ENCODE measurements at places on chromosomes 5 and 9.

DNA sequence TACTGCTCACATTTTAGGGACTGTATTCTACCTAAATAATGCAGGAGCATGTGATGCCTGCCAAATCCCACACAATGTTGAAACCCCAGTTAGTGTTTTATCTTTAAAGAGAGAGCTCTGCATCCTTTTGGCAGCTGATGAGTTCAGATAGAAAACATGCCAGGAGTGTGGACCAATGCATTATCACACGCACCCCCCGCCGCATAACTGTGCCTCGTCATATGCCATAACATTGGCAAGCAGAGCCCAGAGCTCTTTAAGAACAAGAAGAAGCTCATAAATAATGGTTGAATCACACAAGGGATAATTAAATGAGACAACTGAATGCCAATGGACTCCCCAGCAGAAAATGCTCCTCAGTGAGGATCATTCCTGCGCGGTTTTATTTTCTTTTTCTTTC, 52.8 kb upstream of the RORB start:
- DNase-seq, result no peak

DNA sequence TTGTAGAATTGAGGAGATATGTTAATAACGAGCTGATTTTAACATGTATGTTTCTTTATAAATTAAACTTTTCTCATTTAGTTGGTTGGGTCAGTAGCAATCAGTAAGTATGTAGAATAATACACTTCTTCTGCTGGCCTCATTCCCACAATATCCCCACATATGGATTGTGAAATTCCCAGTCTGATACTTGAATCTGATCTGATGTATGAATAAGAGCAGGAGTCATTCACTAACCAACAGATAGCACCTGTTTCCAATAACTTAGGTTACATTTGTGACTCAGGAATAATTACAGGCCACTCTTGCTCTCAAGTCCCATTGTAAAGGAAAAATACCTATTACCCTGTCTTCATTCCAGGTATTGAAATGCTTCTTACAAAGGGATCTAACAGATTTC, 23.9 kb downstream of the SLC36A1 start:
- no peak for DNase-seq

DNA sequence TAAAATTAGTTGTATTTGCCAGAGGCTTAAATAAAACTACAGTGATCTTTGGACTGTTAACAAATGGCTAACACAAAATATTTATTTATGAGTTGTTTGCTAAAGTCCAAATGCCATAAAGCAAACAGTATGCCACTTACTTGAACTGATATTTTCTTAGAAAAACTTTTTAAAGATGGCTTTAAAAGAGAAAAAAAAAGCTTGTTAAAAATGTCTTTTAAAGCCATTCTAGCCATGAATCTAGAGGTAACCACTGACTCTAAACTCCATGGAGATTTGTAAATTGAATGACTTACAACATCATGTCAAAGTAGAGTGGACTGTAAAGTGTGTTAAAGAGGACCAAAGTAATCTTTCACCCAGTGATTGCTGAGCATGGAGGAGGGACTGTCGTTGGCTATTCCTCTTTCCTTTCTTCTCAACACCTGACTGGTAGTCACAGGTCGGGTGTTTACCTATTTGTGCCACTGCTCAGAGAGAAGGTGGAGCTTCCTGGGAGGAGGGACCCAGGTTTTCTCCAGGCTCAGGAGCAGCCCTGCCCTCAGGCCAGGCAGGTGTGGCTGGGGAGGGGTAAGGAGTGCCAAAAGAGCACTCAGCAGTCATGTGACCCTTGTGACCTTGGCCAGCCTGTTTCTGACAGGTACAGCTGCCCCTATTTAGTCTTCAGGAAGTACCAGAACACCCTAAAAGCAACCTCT, 69.1 kb upstream of the TJP2 start:
- no peak for DNase-seq

GRCh38 chr9:99101271-99101670, 3.6 kb upstream of the TGFBR1 start:
- DNase-seq, result no peak

DNA sequence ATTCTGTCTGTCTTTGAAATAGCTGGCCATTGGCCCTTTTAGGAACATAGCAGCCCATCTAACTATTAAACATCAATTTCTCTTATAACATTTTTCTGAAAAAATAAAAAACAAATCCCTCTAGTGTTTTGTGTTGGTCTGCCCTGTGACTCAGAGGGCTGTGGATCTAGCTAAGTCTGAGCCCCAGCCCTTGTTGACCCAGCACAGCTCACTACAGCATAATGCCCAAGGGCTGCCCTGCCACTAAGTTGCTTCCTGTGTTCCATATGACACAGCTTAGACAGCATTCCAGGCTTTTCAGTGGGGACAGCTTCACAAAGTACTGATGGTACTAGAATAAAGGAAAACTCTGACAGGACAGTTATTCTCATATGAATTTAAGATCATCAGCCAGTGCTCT, 136.0 kb downstream of the SCAMP1 start:
- DNase-seq, result no peak

DNA sequence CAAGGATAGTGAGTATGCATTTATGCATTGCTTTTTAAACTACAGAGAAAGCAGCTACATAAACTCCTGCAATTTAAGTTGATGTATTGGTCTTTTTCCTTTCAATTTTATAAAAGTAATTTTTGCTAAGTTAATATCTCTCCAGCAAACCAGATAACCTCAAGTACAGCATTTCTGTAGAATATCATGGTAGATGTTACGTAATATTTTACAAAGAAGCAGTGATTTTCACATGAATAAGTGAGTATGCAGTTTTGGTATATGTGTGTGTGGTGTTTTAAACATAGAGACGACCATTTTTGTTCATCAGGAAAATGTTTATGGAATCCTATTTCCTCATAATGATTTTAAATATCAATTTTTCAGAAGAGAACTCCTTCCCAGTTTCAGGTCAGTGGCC, 118.9 kb downstream of the INSYN2B start:
- DNase-seq, result no peak

DNA sequence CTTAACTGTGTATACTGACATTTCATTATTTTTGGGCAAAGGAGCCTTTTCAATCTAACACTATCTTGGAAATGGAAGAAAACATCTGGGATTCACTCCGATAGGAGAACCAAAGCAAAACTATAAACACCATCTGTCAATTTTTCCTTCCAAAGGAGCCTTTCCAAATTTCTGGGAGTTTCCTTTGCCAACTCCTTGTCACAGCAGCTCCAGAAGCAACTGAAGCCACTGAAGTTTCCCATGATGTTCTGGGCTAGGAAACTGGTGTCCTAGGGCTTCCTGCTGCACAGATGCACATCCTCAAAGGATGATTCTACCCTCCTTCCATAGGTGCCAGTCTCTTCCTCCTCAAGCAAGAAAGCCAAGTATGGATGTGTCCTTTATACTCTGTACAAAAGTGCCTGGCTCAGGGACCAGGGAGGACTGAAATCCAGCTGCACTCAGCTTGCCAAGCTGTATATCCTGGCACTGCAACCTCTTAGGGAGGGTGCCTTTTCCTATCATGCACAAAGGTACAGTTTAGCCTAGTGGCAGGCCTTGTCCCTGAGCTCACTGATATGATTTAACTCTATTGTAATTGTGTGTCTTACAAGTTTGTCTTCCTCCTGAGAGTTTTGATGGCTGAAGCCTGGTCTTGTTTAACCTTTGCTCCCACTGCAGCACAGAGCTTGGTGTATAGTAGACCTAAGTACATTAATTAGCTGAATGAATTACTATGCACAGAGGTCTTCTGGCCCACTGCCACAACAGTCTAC, 8.4 kb upstream of the UBAP1 start:
- DNase-seq, result no peak

GRCh38 chr9:20562051-20562450, 60.2 kb downstream of the MLLT3 start:
- no peak for DNase-seq

DNA sequence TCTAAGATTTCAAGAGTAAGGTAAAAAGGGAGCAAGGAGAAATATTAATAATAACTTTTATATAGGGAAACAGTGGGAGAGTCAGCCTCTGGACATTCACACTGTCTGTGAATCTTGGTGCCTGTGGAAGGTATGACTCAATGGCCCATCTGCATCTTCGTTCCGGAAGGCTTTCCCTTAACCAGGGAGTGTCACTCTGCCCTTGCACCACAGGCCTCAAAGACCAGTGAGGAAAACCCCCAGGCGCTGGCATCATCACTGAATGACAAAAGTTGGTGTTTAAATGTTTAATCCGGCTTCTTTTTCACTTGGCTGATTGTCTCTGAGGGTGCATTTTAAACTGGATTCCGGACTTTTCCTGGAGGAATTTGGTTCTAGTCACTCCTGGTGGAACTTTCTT, 522.4 kb upstream of the TLE4 start:
- DNase-seq, result no peak

- no peak for DNase-seq
Observed at GRCh38 chr9:38137342-38137741, 68.3 kb upstream of the SHB start.

DNA sequence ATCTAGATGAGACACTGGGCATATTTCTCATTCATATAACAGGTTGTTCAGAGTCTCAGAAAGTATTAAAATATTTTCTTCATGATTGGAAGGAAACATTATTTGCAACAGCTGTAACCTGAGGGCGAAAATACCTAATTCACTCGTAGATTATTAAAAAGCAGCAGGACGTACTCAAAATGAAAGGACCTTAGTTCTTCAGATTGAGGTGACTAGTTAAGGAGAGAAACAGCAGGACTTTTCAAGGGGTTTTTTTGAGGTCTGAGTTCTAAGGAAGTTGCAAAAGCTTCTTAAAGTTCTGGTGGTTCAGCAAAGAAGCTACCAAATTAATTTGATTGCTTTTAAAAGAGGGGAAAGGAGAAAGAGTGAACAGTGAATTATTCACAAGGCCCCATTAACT, 174.9 kb downstream of the TMEM161B start:
- DNase-seq, result no peak

DNA sequence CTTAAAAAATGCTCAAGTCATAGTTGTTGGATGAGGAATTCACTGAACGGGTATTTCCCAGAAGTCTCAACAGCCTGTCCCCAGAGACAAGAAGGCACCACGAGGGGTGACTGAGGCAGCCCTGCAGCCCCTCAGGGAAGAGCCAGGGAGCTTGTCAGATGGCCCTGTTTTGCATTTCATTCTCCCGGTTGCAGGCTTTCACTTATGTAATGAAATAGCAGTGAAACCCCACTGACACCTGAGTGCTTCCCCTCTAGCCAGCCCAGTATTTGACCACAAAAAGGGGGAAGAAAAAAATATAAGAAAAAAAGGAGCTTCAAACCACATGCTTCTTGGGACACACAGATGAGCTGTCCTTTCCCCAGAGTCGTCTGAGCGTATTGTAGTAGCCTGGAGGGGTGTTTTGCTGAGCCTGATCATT, 75.3 kb upstream of the IL12B start:
- no peak for DNase-seq

- peak; percentile 32 for DNase-seq
Observed at GRCh38 chr5:173882632-173883031, 5.5 kb upstream of the CPEB4 start.

- no peak for DNase-seq
Observed at GRCh38 chr5:177431317-177432142, 5.1 kb downstream of the GRK6 start.

DNA sequence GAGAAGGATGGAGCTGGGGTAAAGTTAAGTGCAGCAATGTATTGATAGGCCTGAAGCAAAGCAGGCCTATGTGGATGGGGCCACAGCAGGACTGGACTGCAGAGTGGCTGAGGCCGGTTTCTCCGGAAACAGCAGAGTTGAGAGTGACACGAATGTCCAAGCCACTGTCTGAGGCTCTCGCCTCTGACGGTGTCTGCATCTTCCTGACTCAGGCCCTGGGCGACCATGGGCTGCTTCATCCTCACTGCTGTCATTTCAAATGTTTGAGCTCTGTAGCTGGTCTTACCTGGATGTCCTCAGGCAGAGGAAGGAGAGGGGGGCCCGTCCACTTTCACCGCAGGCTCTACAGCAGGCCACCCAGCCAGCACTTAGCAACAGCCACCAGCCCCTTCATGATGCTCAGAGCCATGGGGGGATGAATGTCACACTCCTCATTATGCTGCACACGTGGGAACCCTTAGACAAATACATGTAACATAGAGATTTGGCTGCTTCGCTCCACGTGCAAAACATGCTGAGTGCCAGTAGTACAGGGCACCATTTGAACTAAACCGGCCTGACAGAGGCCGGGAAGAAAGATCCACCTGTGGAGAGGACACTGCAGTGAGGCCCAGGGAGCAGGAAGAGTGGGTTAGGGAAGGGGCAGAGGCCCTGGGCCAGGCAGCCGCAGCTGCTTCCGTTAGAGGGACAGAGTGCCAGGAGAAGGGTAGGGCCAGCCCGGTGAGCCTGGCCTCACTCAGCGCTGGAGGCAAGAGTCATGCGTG, 31.7 kb upstream of the NXNL2 start:
- no peak for DNase-seq

DNA sequence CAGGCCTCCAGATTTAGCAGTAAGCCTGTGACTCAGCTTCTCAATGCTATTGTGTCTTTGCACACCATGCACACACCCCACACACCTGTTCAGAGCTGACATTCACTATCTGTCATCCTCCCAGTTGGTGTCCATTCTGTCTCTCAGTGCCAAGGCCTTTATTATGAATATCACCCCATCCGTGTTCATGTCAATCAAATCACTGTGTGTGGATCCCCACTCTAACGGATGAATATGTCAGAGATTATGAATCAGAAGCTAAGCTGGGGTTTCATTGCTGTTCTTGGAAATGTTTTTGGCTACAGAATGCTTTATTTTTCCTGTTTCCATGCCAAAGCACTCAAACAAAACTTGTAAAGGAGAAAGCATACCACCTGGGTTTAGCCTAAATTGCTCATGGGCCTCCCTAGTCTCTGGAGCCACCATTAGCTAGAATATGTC, 9.4 kb upstream of the MAMDC2 start:
- no peak for DNase-seq

GRCh38 chr5:1103505-1104326, 8.1 kb downstream of the SLC12A7 start:
- DNase-seq, result peak; percentile 65

- DNase-seq, result no peak
Observed at GRCh38 chr9:80602291-80602690, 1030.5 kb downstream of the TLE4 start.

GRCh38 chr5:139178935-139179334, 19.2 kb downstream of the SIL1 start:
- DNase-seq, result peak; percentile 76

- DNase-seq, result no peak
Observed at GRCh38 chr5:142544946-142545649, 140.8 kb downstream of the FGF1 start.

DNA sequence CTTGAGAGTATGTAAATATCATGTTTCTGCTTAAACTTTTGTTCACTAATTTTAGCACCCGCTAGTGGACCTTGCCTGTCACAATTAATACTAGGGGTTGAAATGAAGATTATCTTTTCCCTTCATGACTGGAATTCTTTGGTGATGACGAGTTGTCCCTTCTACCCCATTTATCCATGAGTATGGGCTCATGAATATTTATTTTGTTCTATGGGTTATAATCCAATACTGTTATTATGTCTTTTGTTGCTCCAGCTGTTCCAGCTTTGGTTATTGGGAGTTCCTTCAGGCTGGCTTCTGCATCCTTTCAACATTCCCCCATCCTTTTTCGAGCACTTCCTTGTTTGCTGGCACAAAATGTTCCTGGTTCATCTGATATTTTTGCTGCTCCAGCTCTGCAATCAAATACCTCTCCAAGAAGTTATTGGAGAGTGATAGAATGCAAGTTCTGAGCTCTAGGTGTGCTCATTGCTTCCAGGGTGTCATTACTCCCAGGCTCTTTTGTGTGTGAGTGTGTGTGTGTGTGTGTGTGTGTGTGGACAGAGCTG, 19.7 kb upstream of the ARHGEF28 start:
- DNase-seq, result no peak
